Foreskin keratinocyte (primary cell): ENCODE measurements at places on chromosomes 6 and 20.

DNA sequence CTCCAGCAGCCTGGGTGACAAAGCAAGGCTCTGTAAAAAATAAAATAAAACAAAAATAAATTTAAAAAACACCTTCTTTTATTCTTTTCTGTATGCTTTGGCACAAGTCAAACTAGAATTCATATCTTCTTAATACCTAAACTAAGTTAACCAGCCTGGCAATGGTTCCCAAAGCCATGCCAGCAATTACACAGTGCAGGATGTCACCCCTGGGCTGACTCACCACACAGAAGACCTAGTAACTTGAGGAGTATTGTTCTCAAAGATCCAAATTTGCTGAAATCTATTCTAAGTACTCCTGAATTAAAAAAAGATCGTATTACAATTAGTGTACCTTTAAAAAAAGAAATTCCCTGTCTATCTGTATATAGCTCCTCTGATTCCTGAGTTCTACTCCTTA is 162.7 kb upstream of the SGK1 start:
- DNase-seq: no peak

DNA sequence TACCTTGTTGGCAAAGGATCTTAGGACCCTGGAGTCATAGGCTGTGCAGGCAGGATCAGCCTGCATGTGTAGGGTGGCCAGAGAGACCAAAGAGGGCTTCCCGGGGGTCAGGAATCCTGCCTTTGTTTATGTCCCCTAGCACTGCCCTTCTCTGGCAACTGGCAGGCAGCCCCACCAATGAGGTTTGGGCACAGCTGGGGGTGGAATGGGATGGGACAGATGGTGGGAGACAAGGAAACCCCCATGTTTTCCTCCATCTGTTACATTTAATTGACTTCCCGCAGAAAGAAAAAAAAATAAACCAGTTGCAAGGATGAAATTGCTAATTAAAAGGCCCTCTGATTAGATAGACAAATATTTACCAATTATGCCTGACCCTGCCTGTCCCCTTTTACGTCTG is 27.6 kb downstream of the CD40 start:
- DNase-seq: no peak

DNA sequence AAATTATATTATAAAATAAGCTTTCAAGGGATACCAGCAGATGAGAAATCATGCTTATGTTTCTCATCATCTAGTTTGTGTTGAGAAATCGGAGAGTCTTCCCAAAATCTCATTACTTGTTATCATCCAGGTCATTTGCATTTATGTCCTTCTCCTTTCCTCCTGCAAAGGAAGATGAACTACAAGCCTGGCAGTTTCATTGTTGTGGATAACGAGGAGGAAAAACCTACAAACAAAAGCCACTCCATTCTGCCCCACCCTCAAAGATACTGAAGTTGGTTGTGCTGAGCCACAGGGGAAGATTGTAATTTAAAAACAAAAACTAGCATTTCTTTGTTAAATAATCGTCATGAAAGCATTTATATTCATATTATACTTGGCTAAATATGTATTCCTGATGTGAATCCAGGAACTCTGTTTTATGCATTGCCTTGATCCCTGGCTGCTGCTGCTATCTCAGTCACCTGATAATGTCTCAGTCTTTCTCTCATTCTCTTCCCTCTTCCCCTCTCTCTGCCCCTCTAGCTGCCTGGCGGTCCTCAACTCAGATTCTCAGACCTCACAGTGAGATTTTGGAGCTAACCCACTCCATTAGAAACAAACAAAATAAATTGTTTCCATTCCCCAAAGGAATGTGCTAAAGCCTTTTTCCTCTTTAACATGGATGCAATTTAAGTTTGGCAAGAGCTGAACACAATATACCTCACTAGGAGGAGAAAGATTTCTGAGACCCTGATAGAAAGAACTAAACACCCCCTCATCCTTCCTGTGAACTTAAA is 185.3 kb downstream of the ADAT2 start:
- DNase-seq: no peak

DNA sequence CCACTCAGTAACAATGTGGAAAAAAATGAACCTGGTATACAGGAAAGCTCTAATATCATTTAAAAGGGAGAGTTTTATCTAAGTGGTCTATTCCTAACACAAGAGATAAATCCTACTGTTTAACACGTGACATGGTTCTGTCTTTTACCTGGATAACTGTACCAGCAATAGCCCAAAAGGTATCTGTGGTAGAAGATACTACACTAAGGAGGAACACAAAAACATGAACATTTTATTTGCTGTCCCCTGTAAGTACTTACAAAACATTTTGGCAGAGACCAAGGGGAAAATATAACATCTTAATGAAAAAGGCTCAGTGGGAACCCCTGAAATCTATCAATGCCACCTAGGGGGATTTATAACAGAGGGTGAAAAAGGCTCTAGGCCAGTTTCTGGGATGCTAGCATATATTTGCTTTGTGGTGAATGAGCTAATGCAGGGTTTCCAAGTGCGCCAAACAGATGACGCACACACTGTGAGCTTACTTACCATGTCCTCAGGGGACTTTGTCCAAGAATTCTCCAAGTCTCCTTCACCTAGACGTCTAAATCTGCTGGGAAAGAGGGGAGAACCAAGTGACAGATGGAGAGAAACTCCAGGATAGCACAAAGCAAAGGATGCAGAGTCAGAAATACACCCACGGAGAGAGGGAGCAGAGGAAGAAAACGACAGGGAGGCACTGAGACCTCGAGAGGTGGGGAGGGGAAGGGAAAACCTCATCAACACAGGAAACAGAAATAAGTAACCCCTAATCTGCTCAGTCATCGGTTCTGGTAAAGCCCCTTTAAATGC is 147.9 kb upstream of the PRND start:
- peak; percentile 77 for DNase-seq

- DNase-seq: no peak
Observed at GRCh38 chr6:154261688-154262397, 94.8 kb downstream of the IPCEF1 start.

DNA sequence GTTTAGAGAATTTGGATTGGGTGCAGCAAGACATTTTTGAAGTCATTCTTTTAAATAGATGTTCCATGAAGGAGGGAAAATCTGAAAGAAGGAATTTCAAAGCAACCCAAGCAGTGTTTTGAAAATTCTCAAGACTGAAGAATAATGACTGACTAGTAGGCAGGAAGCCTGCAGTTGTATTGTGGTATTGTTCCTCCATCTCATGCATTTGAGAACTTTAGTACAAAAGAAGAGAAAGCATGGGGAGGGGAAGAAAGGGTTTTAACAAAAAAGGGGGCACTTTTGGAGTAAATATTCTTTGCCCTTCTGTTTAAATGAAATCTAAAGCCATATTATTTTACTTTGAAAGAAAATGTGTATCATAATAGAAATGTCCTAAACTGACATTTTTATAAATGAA is 6.6 kb downstream of the NCOA3 start:
- no peak for DNase-seq

DNA sequence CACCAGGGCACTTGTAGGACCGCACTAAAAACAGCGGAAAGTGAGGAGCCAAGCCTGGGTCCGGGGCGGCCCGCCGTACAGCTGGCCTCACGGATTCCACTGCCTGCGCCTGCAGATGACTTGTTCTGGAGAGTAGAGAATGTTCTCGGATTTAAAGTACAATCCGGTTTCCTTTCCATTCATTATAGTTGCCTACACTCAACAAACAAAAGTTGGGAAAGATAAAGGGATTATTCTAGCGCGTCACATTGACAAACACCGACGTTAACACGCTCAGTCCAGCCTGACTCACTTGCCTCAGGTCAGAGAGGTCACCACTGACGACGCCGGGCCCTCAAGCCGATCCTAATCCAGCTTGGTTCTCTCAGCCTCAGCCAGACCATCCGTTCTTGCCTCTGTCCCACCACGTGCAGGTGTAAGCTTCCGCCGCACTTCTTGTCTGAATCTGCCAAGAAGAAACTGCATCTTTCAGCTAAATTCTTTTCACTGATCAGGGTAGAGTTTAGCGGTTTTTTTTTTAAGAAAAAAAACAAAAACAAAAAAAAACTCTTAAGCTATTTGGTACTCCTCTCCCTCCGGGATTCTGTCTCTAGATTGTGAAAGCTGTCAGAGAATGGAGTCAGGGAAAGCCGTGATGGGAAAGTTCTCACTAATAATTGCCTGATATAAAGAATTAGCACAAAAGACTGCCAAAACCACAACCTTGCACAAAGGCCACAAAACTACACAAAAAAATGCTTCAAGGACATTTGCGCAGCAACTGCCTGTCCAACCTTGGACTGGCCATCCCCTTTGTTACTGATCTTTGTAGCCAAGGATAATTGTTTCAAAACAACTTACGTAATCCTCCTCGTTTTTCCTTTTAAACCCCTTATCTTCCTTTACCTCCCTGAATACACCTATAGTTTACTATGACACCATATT is 1.1 kb upstream of the PHF10 start:
- peak; percentile 45 for DNase-seq

- DNase-seq: peak; percentile 57
Observed at GRCh38 chr6:54194067-54194466, 82.8 kb downstream of the MLIP start.

- DNase-seq: no peak
Observed at GRCh38 chr6:11858439-11858838, 79.8 kb upstream of the ADTRP start.

GRCh38 chr6:14550410-14550809 is 432.8 kb downstream of the CD83 start:
- no peak for DNase-seq

- DNase-seq: no peak
Observed at GRCh38 chr20:61448386-61448785, 196.3 kb downstream of the CDH4 start.

DNA sequence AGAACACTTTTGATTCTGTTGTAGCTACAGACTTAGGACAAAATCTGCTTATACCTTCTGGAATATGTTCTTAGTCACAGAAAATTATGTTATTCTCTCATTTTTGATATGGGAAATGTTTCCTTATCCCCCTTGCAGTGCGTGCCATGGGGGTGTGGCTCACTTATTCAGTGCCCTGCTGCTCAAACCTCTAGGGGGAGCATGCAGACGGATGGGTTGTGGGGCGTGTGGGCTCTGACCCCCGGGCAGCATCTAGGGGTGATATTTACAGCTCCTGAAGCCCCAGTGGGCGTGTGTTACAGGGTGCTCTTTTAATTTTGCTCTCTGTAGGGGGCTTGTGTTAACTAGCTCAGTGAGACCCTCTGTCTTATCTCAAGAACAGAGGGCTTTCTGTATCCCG is 61.3 kb upstream of the FERMT1 start:
- DNase-seq: no peak

- peak; percentile 44 for DNase-seq
Observed at GRCh38 chr20:4795394-4795793, 73.7 kb downstream of the PRND start.

GRCh38 chr6:145498425-145498824 is 236.9 kb downstream of the EPM2A start:
- DNase-seq: no peak

DNA sequence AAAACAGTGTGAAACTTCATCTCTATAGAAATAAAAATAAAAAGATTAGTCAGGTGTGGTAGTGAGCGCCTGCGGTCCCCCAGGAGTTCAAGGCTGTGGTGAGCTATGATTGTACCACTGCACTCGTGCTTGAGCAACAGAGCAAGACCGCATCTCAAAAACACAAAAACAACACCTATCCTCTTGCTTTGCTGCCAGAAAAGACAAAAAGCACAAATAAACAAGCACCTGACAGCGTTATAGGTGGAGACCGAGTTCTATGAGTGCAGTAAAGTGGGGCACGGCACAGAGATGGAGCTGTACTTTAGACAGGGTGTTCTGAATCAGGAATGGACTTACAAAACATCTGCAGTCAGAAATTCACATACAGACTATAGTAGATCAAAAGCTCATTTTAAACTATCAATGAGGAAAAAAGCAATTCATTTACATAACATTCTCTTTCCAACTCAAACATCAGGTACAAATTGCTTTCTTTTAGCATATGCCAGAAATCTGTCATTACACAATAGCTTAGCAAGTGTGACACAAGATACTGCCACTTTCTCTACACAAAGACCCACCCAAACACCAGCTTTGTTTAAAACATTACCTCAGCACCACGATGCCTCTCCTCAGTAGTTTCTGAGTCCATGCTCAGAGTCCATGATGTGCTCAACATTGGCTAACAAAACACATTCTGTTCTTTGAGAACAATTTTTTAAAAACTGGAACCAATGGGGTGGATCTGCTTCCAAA is 10.1 kb downstream of the EZR start:
- DNase-seq: no peak
